ENCODE measurements at places on chromosomes 16 and 17. TPM values are rescaled to one million over a fixed set of nuclear protein-coding genes. Genes with fewer than 3 reads are reported as not detected.
A peak's percentile ranks its signal among the peaks of the same experiment; 100 is the strongest.

The MEIOB gene
- total RNA-seq: not detected

The SPATA32 gene
- total RNA-seq: not detected

The MYO15A gene
- total RNA-seq: 0.35 TPM

The FOXN1 gene
- total RNA-seq: not detected

DNA sequence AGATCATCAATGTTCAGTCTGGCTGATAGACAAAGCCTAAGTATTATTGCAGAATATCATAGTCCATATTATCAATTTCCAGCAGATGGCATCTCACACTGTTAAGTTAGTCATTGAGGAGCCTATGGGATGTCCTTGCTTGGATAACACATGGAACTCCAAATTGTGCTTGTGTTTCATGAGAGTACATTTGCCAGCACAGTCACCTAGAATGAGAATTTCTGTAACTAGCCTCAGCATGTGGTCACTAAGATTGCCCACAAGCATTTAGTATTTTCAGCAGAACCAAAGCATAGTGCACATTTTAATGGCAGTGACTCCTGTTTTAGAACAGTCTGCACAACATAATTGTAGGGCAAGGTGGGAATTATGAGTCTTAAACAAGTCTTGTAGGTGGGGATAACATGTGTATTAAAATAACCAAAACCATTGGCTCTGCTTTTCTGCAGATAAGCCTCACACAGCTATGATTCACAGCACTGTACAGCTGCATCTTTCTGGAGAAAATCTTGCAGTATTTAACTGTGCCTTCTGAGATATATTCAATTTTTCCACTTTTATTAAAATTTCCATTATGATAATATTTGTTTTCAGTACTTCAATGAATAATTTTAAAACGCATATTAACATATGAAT is 882.8 kb upstream of the SOX9 start:
- no peak overlapping the region for H3K4me3 ChIP-seq
- no peaks in the 10 kb centered on the region for H3K36me3 ChIP-seq
- DNase-seq: no peak
- no peaks in the 10 kb centered on the region for H3K27me3 ChIP-seq
- no peak overlapping the region for H3K27ac ChIP-seq

- H3K36me3 ChIP-seq: no peaks in the 10 kb centered on the region
- H3K4me1 ChIP-seq: peaks cover 50% of the 10 kb centered on the region
- no peaks in the 10 kb centered on the region for H3K27me3 ChIP-seq
- H3K27ac ChIP-seq: peak overlapping the region; percentile 82
- H3K4me3 ChIP-seq: peak overlapping the region; percentile 79
- no peak for DNase-seq
Measured at GRCh38 chr16:67245674-67246080, 1.6 kb downstream of the FHOD1 start.

- no peak overlapping the region for H3K4me3 ChIP-seq
- no peaks in the 10 kb centered on the region for H3K36me3 ChIP-seq
- no peak overlapping the region for H3K27ac ChIP-seq
Measured at GRCh38 chr17:5699814-5700213, 115.5 kb upstream of the NLRP1 start.

DNA sequence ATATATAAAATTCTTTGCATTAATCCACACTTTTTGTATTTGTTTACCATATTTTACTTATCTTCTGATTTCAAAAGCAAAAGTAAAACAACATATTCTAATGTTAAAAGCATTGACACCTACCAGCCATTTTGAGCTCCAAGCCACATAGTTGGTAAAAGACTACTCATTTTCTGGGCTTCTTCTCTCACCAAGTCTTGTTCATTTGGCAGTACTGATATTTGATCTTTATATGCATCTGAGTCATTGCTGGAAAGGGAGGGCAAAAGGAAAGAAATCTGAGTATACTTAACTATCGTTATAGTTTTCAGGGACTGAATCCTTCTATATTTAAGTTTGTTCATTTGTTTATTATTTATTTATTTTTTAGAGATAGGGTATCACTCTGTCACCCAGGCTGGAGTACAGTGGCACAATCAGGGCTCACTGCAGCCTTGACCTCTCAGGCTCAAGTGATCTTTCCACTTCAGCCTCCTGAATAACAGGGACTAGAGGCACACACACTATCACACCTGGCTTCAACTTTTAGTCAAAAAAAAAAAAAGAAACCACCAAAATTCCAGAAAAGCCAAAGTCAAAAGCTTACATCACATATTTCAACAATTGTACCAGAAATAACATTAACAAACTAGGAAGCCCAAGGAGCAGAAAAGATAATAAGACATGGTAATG is 121.0 kb upstream of the TOB1 start:
- H3K4me3 ChIP-seq: no peak overlapping the region
- H3K4me1 ChIP-seq: no peaks in the 10 kb centered on the region
- H3K27ac ChIP-seq: no peak overlapping the region
- H3K36me3 ChIP-seq: peaks cover 100% of the 10 kb centered on the region
- no peaks in the 10 kb centered on the region for H3K27me3 ChIP-seq
- no peak for DNase-seq

GRCh38 chr16:86531191-86531545 is 20.8 kb downstream of the FOXF1 start:
- peak; percentile 51 for DNase-seq
- H3K4me3 ChIP-seq: no peak overlapping the region
- no peaks in the 10 kb centered on the region for H3K27me3 ChIP-seq
- peaks cover 2% of the 10 kb centered on the region for H3K4me1 ChIP-seq
- no peaks in the 10 kb centered on the region for H3K36me3 ChIP-seq
- peak overlapping the region; percentile 57 for H3K27ac ChIP-seq

DNA sequence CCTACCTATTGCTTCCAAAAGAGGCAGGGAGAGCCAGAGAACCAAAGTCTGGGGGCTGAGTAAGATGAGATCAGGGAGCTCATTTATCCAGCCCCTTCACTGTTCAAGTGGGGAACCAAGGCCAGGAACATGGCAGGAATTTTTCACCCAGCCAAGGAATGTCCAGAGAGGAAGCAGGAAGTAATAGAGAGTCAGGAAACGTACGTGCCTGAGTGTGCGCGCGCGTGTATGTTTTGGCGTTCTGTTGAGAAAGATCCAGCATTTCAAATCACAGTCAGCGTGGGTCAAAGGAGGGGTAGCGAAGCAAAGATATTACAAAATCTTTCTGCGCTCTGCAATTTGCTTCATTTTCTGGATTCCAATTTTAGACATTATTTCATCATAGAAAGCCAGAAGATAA is 41.9 kb upstream of the WSCD1 start:
- H3K27ac ChIP-seq: no peak overlapping the region
- no peaks in the 10 kb centered on the region for H3K4me1 ChIP-seq
- no peak for DNase-seq
- H3K27me3 ChIP-seq: peaks cover 6% of the 10 kb centered on the region
- H3K4me3 ChIP-seq: no peak overlapping the region
- no peaks in the 10 kb centered on the region for H3K36me3 ChIP-seq

DNA sequence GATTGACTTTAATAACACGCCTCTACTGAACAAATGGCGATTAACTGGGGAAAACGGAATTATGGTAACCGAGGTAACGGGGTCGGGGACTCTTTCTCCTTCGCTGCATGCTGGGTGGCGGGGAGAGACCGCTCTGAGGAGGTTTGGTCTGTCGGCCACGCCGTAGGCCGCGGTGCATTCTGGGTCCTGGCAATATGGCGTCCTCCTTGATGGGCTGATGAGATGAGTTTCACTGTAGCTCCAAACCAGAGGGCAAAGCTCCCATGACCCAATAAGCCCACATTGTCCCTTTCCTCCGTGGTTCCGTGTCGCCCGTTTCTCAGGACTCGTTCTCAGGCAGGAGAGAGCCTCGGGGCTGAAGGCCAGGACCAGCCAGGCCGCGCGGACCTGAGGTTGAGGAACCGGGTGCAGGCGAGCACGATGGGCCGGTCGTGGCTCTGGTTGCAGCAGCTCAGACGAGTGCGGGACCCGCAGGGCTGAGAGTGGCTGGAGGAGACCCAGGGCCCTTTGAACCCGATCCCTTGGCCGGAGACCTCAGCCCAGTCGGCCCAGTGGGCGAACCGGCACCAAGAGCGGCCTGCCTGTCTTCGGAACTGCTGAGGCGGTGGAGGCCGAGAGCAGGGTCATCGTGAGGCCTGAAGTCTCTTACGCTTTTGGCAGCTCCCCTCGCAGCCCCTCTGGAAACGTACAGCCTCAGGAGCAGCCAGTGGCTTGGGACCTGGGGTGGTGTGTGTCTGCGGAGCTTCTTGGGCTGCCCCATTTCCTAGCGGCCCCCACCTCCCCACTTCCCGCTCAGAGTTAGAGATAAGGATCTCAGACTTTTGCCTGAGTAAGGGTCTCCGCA is at the start of gene RPTOR:
Gene RPTOR (plus strand): TSS at position 184 of the 844 bp plus-strand sequence. CDS start 792 bp downstream, outside the sequence.
- DNase-seq: peak; percentile 92
- peak within 1 kb of the TSS; percentile 84 for H3K27ac ChIP-seq
- H3K4me1 ChIP-seq: peaks cover 28% of the 10 kb centered on the region
- H3K27me3 ChIP-seq: peaks cover 4% of the 10 kb centered on the region
- H3K4me3 ChIP-seq: peak within 1 kb of the TSS; percentile 74

DNA sequence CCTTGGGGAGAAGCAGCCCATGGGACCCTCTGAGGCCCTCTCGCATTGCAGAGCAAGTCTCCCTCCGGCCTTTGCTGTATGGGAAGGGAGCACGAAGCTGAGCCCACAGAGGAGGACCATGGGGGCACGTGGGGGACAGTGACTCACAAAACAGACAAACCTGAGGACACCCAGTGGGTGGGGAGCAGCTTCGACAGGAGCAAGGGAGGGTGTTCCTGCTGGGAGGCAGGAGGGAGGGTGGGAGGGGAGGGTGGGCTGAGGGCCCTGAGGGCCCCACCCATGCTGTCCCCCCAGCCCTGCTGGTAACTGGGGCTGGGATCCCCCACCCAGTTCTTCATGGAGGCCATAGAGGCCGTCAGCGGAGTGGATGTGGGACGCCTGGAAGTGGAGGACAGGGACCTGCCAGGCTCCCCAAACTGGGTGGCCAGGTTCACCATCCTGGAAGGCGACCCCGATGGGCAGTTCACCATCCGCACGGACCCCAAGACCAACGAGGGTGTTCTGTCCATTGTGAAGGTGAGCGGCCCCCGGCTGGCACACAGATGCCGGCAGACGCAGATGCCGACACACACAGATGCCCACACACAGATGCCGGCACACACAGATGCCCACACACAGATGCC is 12.5 kb downstream of the SLC22A31 start:
- peaks cover 13% of the 10 kb centered on the region for H3K4me1 ChIP-seq
- H3K4me3 ChIP-seq: no peak overlapping the region
- peaks cover 3% of the 10 kb centered on the region for H3K27me3 ChIP-seq
- no peak overlapping the region for H3K27ac ChIP-seq
- DNase-seq: peak; percentile 4
- H3K36me3 ChIP-seq: no peaks in the 10 kb centered on the region

- no peak for DNase-seq
- no peak overlapping the region for H3K27ac ChIP-seq
- H3K36me3 ChIP-seq: no peaks in the 10 kb centered on the region
- no peaks in the 10 kb centered on the region for H3K4me1 ChIP-seq
- no peak overlapping the region for H3K4me3 ChIP-seq
Measured at GRCh38 chr17:72872396-72872795, 220.1 kb downstream of the SLC39A11 start.

DNA sequence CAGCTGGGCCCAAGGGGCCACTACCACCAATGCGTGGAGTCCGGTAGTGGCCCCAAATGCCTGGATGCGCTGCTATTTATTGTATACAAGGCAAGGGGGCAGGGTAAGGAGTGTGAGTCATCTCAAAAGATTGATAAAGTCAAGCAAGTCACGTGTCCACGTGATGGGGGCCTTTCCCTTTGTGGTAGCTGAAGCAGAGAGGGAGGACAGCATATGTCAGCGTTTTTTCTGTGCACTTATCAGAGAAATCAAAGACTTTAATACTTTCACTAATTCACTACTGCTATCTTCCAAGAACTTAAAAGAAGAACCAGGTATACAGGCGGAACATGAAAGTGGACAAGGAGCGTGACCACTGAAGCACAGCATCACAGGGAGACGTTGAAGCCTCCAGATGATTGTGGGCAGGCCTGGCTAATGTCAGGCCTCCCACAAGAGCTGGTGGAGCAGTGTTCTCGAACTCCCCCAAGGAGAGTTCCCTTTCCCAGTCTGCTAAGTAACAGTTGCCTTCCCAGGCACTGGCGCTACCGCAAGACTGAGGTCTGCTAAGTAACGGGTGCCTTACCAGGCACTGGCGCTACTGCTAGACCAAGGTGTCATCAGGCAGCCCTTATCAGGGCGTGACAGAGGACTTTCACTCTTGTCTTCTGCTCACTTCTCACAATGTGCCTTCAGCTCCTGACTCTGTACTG is 10.8 kb upstream of the ASB16 start:
- H3K4me3 ChIP-seq: no peak overlapping the region
- DNase-seq: no peak
- H3K27ac ChIP-seq: no peak overlapping the region
- no peaks in the 10 kb centered on the region for H3K27me3 ChIP-seq
- H3K4me1 ChIP-seq: no peaks in the 10 kb centered on the region

- H3K4me1 ChIP-seq: no peaks in the 10 kb centered on the region
- no peak overlapping the region for H3K27ac ChIP-seq
- H3K27me3 ChIP-seq: no peaks in the 10 kb centered on the region
- DNase-seq: no peak
- H3K4me3 ChIP-seq: no peak overlapping the region
Measured at GRCh38 chr17:42087736-42088705, 10.3 kb downstream of the ZNF385C start.

GRCh38 chr17:62064029-62064790 is 868 bp downstream of the MED13 start:
- peaks cover 47% of the 10 kb centered on the region for H3K4me1 ChIP-seq
- peak overlapping the region; percentile 96 for H3K4me3 ChIP-seq

DNA sequence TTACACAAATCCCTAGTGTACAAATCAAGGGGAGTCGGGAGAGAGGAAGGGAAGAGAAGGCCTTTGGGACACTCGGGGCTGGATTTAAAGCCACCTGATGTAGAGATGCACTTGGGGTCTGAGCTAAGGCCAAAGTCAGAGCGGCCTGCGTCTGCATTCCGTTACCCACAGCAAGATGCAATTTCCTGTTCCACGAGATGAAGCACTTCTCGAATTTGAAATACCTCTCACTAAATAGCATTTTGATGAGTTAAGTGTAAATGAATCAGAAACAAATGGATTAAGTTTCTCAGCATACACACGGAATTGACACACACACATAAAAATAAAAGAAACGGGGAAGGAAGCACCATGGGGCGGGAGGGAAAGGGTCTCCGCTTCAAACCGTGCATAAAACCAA is 386.0 kb downstream of the SOX9 start:
- H3K27ac ChIP-seq: no peak overlapping the region
- H3K27me3 ChIP-seq: no peaks in the 10 kb centered on the region
- no peak overlapping the region for H3K4me3 ChIP-seq
- no peaks in the 10 kb centered on the region for H3K36me3 ChIP-seq
